Stimulated activated CD8-positive, alpha-beta memory T cell treated with anti-CD3 and anti-CD28 coated beads, Interleukin-2, amount 100 ng/mL, for 48 hours (primary cell): ENCODE measurements at places on chromosomes 12 and 14.
A peak's percentile ranks its signal among the peaks of the same experiment; 100 is the strongest.

GRCh38 chr14:71549421-71550050, 382.7 kb upstream of the RGS6 start:
- no peak for DNase-seq

DNA sequence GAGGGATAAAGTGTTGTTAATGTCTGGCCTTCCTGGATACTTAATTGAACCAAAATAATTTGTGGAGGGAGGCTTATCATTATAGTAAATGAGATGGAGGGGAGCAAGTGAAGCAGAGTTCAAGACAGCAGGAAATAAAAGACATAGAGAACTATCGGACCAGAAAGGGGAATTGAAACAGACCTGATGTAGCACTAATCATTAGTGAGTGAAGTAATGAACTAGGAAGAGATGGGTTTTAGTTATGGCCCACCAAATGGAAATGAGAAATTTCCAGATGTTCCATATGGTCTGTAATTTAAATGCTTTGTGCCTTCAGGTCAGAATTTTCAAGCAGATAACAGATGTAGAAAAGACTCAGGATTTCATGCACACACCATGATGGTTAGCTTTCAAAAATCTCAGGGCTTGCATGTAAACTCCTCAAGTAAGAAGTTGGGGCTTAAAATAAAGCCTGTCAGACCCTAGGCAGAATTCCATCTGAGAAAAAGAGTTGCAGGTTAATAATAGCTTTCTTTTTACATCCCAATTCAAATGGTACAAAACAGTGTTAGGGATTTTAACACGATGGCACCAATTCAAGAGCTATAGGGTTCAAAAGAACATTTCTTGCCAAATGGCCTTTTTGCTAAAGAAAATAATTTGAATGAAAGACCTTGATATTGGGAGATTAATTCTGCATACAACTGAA, 355.8 kb downstream of the FSCB start:
- DNase-seq = no peak

- peak; percentile 52 for DNase-seq
Observed at GRCh38 chr14:61444215-61444768, 122.9 kb downstream of the PRKCH start.

GRCh38 chr12:64665514-64665913, 55.2 kb downstream of the RASSF3 start:
- DNase-seq = no peak

DNA sequence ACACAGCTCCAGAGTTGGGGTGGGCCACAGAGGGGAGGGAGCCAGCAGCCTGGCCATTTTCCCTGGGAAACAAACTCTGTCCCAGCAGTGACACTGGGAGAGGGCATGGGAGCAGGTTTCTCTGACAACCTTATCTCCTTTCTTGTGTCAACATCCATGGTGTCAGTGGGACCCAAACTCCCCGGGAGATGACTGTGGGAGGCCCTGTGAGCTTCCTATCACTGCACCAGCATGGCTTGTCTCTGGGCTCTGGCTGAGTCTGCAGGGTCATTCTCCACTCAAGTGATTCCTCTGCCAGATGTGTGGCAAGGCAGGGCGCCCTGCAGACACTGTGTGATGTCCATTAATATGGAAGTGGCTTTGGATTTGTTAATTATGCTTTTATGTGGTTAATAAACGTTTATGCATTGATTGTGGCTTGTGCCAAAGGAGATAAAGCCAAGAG, 10.1 kb downstream of the LRTM2 start:
- no peak for DNase-seq

DNA sequence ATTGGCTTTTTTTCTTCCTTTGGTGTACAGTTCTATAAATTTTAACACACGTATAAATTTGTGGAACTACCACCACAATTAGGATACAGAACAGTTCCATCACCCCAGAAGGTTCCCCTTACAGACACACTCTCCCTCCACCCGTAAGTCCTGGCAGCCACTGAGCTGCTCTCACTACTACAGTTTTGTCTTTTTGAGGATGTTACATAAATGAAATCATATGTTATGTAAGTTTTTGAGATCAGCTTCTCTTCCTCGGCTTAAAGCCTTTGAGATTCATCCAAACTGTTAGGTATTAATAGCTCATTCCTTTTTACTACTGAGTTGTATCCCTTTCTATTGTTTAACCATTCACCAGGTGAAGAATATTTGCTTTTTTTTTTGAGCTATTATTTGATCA, 74.3 kb upstream of the SLC24A4 start:
- DNase-seq = no peak

GRCh38 chr14:60274448-60274847, 25.4 kb downstream of the PPM1A start:
- DNase-seq = no peak

- DNase-seq = no peak
Observed at GRCh38 chr12:122661246-122661645, 41.9 kb downstream of the HCAR2 start.

- DNase-seq = no peak
Observed at GRCh38 chr12:52141306-52141705, 50.5 kb downstream of the KRT80 start.
